Left renal cortex interstitium (tissue), 4 donors: ENCODE measurements at places on chromosomes 7 and 10.

DNA sequence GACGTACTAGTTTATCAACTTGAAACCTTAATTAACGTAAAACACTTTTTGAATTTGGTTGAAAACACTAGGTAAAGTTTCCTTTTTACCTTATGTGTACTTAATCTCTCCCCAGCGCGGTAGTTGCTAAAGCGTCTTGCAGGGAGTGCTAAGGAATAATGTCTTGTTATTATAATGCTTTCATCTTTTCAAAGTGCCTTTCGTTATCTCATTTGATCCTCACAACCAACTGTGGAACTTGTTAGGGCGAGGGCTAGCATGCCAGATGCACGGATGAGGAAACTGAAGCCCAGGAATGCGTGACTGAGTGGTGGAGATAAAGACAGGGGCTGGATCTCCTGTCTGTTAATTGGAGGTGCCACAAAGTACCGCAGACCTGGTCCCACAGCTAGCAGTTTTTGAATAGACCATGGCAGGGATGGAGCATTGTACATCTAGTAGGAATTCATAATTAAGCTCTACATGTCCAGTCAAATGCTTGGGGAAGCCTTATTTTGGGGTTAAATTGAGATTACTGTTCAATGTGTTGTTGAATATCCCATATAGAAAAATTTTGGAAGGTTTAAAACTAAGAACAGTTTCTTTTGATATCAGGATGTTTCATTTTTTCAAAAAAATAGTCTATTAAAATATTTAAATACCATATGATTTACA lies 234.3 kb downstream of the SH2D4B start:
- no peak for DNase-seq

- no peak for DNase-seq
These were observed 240.0 kb upstream of the RHOBTB1 start for GRCh38 chr10:61183967-61184366.

DNA sequence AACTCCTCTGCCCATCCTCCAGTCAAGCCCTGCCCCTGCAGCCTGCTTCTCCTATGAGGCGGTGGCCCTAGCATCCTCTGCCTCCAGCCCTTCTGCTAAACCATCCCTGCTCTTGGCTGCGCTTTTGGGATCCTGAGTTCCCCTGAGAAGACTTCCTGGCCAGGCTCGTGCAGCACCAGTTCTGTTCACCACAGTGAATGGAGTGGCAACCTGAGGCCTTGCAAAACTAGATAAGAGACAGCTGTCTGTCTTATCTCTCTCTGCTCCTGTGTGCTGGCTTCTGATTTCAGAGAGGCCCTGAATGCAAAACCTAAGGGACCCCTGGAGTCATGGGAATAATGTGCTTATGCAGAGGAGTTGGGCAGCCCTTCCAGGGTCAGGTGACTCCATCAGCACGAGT lies 119.2 kb downstream of the TMEM178B start:
- no peak for DNase-seq

DNA sequence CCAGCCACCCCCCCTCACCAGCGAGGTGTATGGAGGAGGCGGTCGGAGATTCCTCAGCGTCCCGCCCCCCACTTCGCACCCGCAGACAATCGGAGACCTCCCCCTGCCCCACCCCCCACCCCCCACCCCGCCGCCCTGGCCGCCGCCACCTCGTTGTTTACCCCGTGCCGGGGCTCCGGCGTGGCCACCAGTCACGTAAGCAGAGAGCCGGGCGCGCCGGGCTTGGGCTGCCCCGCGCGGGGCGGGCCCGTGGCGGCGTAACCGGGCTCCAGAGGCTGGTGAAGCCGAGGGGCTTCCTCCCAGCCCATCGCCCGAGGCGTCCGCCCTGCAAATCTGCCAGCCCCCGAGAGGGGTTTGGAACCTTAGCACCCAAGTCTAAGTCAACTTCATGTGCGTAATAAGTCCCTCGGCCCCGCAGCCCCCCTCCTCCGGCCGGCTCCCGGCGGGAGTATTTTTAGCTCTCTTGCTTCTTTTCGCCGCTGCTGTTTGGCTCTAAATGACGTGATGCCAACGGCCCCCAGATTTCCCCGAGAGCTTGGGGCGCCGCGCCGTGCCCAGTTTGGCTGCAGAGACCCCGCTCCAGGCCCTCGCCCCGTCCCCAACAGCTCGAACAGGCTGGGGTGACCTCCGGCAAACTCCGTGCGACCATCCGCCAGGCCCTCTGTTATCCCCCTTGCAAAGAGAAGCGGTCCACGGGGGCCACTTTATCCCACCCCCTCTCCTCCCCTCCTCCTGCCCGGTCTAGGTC lies 2.7 kb downstream of the MXI1 start:
- DNase-seq: no peak

- no peak for DNase-seq
These were observed 54.1 kb upstream of the PDCD4 start for GRCh38 chr10:110817614-110818013.

DNA sequence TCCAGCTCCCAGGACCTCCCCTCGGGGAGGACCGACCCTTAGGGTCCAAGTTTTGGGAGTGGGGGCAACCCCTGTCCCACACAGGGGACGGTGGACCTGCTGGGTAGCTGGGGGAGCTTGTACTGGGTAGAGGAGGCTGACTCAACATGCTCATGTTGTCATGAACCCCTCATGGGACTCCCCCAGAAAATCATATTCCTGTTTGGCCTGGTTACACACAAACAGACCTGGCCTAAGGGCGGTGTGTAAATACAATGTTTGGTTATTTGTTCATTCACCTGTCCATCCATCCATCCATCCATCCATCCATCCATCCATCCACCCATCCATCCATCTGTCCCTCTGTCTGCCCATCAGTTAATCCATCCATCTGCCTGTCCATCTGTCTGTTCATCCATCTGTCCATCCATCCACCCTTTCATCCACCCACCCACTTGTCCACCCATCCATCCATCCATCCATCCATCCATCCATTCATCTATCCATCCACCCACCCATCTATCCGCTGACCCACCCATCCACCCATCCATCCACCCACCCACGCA lies 92.9 kb downstream of the DNAJB6 start:
- no peak for DNase-seq

- no peak for DNase-seq
These were observed 18.7 kb downstream of the ECHDC3 start for GRCh38 chr10:11760861-11761260.

GRCh38 chr7:100685631-100686145 lies 8.4 kb downstream of the GIGYF1 start:
- DNase-seq: no peak

DNA sequence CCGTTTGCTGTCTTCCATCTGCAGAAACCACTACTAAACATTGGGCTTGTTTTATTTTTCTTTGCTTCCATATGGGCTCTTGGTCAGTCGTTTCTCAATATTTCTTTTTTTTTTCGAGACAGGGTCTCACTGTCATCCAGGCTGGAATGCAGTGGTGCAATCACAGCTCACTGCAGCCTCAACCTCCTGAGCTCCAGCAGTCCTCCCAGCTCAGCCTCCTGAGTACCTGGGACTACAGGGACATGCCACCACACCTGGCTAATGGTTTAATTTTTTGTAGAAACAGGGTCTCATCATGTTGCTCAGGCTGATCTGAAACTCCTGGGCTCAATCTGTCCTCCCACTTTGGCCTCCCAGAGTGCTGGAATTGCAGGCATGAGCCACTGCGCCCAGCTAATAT lies 163.1 kb downstream of the LYZL1 start:
- DNase-seq: no peak

DNA sequence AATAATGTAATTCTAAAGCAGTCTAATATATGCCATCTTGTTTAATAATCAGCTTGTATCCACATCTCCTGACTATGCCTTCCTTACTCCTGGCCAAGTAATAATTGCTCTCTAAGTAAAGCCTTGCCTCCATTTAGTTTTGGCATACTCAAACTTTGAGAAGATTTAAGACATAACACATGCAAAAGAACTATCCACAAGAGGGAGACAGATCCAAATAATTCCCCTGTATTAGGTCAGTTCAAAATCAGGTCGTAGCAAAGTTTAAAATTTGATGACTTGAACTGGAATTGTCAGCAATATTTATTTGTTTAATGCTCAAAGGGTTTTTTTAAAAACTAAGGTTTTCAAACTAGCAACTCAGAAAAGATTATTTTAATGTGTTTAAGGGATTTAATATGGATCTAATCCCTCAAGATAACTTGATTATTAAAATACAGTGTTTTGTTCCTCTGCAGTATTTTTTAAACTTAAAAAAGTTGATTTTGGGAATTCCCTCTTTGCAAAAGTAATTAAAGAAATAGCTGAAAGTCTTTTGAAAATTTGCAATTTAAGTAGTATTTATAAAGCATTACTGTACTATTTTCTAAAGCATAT lies 95.3 kb downstream of the HDAC9 start:
- DNase-seq: no peak

GRCh38 chr10:16581202-16581601 lies 59.5 kb upstream of the C1QL3 start:
- DNase-seq: no peak

GRCh38 chr7:24510759-24511158 lies 62.5 kb upstream of the PALS2 start:
- DNase-seq: no peak

GRCh38 chr7:80440883-80441282 lies 71.0 kb downstream of the GNAT3 start:
- DNase-seq: no peak

DNA sequence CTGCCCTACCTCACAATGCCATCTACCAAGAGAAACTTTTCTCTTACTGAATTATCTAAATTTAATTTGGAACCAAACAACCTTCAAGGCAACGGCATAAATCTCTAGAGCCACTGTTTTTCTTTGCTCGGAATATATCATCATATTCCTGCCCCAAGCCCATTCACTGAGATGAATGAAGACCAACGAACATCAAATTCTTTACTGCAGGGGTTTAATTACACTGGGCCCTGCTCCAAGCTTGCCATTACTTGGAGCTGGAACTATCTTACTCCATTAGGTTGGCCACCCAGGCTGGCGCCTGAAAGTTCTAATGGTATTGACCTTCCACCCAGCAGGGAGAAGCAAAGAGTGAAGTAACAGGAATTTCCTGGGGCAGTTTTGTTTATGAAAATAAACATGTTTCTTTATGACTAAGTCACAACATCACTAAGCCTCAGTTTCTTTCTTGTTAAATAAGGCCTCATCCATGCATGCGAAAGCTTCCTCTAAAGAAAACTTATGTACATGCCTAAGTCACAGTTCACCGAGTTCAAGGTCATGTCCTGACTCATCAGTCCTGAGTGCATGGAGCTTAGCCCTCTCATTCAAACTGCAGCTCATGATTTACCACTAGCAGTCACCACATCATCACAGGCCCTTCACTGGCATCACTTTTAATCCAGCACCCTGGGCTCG lies 42.1 kb upstream of the ANAPC16 start:
- no peak for DNase-seq

GRCh38 chr10:104288355-104288754 lies 19.4 kb downstream of the GSTO2 start:
- DNase-seq: no peak

GRCh38 chr7:78140109-78140508 lies 341.5 kb downstream of the PHTF2 start:
- DNase-seq: no peak

- DNase-seq: no peak
These were observed 372.3 kb upstream of the NRP1 start for GRCh38 chr10:33706746-33707145.

- DNase-seq: no peak
These were observed 873.9 kb downstream of the GRID1 start for GRCh38 chr10:85492684-85493083.
